Retinal pigment epithelial cell (primary cell): ENCODE measurements at places on chromosomes 5 and 9.

DNA sequence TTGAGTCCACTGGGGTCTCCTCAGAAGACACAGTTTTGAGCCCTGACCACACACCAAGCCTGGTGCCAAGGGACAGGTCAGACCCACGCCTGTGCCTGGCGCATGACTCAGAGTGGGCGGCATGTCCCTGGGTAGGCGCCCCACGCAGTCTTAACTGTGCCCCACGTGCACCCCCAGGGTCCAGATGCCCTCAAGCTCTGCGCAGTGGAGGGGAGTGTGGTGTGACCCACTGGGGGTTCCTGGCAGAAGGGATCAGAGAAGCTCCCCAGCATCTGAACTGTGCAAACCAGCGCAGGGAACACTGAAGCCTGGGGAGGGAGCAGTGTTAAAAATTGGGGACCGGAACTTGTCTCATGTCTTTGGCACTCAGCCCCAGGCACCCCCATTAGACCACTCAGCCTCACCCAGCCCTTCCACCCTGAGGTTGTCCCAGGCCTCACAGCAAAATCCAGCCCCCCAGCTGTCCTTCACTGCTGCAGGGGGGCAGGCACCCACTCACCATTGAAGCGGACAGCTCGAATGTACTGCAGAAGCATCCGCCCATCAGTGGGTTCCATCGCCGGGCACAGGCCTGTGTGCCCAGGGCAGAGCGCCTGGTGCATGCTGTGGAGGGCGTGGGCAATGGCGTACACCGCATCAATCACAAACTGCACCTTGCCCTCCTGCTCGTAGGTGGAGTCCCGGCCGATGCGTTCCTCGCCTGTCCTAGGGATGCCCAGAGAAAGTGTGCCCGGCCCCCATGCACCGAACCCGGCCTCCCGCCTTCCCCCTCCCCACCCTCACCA is 6.5 kb downstream of the GRM6 start:
- no peak for DNase-seq

DNA sequence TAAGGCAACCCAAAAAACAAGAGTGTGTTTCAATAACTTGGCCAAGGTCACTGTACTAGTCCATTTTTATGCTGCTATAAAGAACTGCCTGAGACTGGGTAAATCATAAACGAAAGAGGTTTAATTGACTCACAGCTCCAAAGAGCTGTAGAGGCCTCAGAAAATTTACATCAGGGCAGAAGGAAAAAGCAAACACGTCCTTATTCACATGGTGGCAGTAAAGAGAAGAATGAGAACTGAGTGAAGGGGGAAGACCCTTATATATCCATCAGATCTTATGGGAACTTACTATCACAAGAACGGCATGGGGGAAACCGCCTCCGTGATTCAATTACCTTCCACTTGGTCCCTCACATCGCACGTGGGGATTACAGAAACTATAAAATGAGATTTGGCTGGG is 64.3 kb upstream of the CAMK4 start:
- no peak for DNase-seq

DNA sequence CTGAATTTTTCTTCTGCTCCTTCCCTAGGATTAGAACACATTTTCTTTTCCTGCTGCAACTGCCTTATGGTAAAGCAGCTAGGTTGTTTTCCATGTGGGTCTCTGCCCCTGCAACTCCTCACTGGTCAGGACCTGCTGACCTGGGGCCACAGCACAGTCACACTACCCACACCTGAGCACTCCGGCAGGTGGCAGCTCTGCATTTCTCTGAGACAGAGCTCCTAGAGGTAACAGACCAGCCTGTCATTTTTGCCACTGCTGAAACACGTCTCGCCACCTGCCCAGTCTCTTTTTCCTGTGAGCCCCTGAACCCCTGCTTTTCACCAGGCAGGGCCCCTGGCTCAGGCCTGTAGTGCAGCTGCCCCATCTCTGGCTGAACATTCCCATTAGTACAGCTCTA is 609.6 kb downstream of the HINT1 start:
- DNase-seq = no peak

- no peak for DNase-seq
Observed at GRCh38 chr5:55063220-55063863, 39.1 kb upstream of the GZMA start.

- DNase-seq = no peak
Observed at GRCh38 chr5:89823046-89823445, 586.5 kb downstream of the CETN3 start.

DNA sequence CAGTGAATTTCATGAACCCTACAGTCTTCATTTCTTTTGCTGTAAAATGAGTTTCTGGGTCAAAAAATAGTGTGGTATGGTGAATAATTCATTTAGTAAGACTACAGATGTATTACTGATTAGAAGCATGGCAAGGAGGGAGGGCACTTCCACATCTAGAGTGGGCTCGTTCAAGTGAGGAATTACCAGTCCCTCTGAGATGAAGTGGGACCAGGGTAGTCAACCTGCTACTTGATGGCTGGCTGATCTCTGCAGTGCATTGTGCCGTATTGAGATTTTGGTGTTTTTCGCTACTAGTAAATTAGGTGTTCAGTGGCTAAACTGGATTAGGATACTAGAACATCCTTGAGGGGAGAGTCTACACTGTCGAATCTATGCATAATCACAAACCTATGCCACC is 10.8 kb downstream of the CDC37L1 start:
- no peak for DNase-seq

GRCh38 chr9:98264516-98264915 is 9.1 kb upstream of the TBC1D2 start:
- no peak for DNase-seq

- DNase-seq = no peak
Observed at GRCh38 chr9:99745085-99745484, 76.6 kb upstream of the NR4A3 start.

DNA sequence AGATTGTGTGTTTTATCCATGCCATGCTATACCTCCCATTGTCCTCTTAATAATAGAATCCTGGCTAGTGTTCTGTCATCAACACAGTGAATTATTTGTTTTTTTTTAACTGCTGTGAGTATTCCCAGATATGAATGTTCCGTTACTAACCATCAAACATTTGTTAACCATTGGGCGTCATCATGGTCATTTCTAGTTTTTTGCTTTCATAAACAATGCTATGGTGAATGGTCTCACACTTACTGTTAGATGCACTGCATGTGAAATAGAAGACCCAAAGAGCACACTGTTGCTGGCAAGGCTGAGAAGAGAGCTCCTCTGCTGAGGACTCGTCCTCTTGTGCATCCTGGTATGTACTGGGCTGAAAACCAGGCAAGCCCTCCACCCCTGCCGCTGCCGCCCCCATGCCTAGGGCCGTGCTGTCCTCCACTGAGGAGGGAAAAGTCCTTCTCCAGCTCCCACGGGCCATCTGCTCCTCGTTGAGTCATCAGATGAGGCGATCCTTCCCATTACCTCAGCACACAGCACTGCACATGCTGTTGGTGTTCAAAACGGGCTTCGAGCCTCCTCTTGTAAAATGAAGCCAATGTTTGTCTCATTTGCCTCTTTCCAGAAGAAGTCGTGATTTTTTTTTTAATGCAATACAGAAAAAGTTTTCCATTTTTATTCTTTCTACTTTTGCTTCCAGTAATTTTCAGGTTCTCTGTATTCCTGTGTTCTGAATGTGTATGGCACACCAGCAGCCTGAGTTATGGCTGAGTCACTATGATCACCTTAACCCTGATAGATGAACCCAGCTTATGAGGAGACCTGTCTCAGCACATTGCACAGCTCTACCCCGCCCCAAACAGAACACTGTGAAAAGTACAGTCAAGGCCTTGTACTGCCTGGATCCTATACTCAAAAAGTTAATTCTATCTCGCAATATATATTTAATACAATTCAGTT is 219.0 kb downstream of the AOPEP start:
- peak; percentile 16 for DNase-seq

GRCh38 chr5:19835442-19835841 is 152.6 kb downstream of the CDH18 start:
- DNase-seq = no peak

- DNase-seq = no peak
Observed at GRCh38 chr5:132530946-132531345, 12.4 kb downstream of the IL5 start.

- DNase-seq = no peak
Observed at GRCh38 chr9:92186631-92187030, 71.4 kb upstream of the SPTLC1 start.

GRCh38 chr9:5375790-5376477 is 36.3 kb upstream of the RLN1 start:
- no peak for DNase-seq

DNA sequence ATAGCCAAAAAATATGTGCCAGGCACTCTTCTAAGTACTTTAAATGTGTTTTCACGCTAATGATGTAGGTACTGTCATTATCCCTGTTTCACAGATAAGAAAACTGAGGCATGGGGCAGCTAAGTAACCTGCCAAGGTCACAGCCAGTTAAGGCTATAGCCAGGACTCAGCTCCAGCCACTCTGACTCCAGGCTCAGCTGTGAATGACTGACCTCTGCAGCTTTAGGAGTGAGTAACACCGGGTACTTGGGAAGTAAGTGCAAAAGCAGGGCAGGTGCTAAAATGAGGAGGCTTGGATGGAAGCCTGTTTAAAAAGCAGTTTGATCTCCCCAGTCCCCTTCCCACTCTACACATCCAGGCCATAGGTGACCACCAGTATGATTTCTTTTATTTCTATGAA is 10.6 kb upstream of the SHC3 start:
- DNase-seq = no peak

- DNase-seq = no peak
Observed at GRCh38 chr5:35852084-35852734, 4.5 kb upstream of the IL7R start.

GRCh38 chr5:89270901-89271300 is 387.9 kb upstream of the MEF2C start:
- DNase-seq = no peak

DNA sequence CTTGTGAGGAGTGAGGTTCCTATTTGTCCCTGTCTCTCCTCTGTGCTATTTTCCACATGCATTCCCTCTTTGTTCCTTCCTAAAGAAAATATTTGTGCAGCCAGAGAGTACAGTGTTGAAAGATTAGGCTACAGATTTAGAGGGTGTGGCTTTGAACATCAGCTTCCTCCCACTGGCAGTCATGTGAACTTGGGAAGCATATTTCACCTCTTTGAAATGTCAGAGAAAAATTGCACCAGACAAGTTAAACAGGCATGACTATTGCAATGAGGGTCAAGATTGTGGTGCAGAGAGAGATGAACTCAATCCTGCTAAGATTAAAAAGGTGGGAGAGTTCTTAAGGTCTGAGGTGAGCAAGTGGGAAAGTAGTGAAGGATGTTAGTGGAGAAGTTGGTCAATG is 641.0 kb downstream of the DNAH5 start:
- peak; percentile 37 for DNase-seq

DNA sequence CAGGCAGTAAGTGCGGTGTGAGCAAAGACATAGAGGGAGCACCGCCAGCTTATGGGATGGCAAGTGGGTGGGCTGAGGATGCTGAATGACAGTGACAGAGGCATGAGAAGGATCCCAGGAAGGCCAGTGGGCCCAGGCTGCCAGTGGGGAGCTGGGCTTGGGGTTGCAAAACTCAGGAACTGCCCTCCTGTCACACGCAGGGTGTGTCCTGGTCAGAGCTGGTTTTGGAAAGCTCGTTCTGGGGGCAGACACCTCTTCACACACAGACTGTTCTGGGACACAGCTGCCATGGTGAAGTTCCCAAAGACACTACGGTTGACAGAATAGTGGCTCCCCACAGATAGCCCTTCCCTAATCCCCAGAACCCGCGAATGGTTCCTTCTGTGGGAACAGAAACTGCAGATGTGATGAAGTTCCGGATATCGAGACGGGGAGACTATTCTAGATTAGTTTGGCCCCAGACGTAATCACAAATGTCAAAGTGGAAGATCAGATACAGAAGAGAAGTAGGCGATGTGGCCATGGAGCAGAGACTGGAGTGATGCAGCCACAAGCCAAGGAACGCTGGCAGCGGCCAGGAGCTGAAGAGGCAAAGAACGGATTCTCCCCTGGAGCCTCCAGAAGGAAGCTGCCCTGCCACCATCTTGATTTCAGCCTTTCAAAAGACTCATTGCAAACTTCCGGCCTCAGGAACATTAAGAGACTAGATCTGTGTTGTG is 159.0 kb downstream of the COL23A1 start:
- no peak for DNase-seq

GRCh38 chr9:33374634-33375237 is 27.6 kb downstream of the AQP7 start:
- peak; percentile 42 for DNase-seq

DNA sequence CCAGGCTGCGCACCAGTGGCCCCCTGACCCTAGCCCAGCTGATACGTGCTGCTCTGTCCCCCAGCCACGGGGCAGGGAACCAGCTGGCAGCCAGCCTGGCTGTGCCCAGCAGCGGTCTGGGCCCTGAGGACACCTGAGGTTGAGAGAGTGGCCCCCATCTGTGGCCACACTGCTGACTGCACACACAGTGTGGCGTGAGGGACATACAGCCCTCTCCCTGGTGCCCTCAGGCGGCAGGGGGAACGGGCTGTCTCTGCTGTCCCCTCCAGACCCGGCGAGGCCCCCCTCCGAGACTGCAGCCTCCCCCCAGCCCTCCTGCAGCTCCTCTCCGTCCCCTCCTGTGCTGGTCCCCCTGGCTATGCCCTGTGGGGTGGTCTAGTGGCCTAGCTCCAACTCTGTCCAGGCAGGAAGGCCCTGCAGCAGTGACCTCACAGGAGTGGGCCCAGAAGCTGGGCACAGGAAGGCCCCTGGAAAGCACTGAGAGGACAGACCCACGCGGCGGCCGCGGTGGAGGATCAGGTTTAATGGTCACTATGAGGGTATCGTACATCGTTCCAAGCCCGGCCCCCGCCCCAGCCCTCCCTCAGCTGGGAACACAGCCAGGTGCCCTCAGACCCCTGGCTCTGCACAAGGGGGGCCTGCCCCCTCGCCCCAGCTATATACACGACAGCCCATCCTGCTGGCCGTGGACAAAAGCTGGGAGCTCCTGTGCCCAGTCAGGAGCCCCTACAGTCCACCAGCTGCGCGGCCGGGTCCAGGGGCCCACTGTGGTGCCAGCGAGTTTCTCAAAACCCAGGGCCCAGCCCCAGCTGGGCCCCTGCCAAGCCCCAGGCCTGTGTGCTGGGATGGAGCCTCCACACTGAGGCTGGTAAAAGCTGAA is 6.8 kb upstream of the ENTPD8 start:
- DNase-seq = no peak

DNA sequence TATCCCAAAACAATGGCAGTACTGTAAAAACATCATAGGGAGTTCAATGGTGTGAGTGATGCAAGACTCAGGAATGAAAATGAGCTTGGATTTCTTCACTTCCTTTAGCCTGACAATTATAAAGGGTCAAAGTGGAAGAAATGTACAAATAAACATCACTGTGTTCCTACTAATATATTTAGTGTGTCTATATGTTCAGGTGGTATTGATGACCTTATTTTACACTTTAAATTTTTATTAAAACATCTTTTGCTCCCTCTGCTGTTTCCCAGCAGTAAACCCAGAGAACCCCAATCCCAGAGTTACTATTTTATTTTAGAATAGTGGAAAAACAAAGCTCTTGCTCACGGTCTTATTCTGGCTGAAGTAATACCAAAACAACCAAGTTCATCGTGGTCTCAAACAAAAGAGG is 2.0 kb downstream of the LOX start:
- no peak for DNase-seq

DNA sequence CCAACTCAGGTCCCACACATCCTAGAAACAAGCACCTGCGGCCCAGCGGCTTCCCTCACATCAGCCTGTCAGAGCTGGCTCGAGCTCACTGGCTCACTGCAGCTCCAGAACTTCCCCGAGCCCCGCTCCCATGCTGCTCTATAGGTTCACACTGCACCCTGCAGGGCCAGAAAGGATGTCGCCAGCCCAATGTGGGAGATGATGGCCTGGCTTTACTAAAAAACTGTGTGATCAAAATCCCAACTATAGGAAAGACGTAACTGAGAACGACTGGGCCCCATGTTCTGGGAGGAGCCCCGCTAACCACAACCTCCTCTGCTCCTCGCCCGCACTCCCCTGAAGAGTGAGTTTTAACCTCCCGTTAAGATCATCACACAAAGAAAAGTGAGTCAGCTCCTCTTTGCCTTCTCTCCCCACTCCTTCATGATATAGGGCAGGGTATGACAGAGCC is 4.6 kb downstream of the SURF4 start:
- no peak for DNase-seq
